SHP77 (cell line): ENCODE measurements at places on chromosomes 3 and 15.

GRCh38 chr3:14716591-14716990, 41.6 kb downstream of the C3orf20 start:
- DNase-seq, result no peak

GRCh38 chr3:133527081-133527715, 46.3 kb upstream of the CDV3 start:
- DNase-seq, result no peak

DNA sequence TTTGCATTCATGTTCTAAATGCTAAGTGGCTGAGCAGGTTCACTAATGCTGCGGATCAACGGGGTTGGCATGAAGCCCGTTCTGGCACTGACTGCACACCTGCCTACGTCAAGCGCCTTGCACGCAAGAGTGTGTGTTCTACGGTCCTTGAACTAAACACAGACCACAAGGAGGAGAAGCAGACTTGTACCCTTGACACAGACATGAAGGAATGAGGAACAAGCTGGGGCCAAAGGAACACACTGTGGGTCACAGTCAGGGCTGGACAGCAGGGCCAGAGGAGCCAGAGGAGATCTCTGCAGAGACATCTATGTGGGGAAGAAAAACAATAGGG, 48.0 kb upstream of the LDHAL6B start:
- DNase-seq, result peak; percentile 52

GRCh38 chr15:74468341-74469032, 7.5 kb upstream of the UBL7 start:
- DNase-seq, result no peak

DNA sequence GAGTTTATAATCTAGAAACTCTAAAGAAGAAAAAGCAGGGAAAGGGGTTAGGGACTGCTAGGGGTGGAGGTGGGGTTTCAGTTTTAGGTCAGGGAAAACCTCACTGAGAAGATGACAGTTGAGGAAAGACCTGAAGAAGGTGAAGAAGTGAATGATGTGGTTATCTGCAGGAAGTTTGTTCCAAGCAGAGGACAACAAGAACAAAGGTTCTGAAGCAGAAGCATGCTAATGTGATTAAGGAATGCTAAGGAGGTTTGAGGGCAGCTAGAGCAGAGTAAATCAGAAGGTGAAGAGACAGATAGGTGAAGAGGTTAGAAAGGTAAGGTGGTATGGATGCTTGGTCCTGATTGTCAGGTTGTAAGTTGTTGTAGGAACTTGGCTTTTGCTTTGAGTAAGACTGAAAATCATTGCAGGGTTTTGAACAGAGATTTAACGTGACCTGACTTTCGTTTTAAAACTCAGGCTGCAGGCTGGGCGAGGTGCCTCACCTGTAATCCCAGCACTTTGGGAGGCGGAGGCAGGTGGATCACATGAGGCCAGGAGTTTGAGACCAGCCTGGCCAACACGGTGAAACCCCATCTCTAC, 8.6 kb downstream of the OXSR1 start:
- DNase-seq, result no peak

DNA sequence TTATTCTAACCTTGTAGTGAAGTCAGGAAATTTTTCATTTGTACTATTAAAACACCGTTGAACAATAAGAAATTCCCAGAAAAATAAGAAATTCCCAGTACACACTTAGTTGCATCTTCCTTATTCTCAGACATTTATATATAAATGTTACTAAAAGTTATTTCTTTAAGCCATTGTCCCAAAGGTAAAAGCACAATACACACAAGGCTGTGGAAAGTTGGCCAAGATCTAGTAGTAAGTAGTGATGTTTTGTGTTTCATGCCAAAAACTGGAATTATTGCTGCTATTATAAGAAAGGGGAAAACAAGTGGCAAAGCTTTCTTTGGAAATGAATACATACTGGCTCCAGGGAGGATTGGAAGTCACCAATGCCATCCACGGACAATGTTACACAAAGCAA, 802.5 kb upstream of the DPPA4 start:
- no peak for DNase-seq

DNA sequence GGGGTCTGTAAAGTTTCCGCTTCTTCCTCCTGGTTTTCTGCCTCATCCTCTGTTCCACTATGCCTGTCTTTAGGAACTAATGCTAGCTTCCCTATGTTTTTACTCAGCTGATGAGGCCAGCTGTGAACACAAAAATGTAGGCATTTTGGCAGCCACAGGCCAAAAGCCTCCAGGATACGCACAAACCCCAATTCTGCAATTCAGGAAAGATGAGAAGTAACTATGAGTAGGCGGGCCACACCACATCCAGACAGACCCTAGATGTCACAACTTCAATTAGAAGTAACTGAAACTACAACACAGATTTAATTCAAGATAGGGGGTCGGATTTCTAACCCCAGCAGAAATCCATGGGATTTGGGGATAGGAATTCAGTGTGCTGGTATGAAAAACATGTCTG, 11.9 kb downstream of the CA12 start:
- DNase-seq, result no peak

DNA sequence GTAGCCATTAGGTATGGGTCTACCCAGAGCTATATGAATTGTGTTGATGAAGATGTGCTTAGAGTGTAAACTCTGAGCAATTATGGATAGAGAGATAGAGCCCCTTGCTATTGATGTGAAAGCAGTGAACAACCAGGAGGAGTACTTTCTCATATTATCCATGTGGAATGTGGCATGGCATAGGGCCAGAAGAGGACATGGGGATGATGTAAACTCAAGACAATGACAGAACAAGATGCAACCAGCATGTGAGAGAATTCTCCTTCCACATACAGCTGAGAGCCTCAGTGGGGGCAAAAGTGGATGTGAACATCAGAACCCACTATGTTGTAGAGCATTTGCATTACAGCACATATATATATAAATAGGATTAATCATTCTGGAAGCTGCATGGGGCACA, 36.4 kb upstream of the BNC1 start:
- DNase-seq, result no peak

DNA sequence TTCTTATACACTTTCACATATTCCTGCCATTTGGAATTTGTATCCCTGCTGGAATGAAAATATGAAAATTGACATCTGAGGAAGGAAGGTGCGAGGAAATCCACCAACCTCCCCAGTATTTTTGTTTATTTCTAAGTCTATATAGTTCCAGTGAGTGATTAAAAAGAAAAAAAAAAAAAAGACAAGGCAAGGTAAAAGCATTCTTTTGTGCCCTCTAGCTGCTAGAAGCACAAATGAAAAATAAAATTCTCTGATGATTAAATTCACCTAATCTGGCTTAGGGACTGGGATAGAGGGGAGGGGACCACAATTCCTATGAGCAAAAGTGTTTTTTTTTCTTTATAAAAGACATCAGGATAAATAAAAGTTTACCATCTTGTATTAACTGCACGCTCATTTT, 370.9 kb downstream of the NR2F2 start:
- DNase-seq, result no peak

DNA sequence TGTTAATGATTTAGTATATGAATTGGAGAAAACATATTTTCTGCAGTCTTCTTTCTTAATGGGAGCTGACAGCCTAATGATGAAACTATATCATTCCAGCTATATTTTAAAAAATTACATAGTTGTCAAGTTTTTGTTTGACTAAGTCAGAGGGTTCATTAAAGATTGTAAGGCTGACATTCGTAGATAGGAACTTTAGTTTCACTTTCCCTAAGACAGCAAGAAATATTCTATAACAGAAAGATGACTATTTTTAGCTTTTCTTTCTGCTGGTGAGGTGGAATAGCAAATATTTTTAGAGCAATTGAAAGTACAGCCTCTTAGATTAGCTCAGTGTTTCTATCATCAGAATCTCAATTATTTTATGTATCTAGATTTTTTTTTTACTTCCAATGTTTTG, 60.2 kb downstream of the PIAS1 start:
- DNase-seq, result no peak

GRCh38 chr15:38563723-38564519, 693 bp downstream of the RASGRP1 start:
- peak; percentile 8 for DNase-seq

DNA sequence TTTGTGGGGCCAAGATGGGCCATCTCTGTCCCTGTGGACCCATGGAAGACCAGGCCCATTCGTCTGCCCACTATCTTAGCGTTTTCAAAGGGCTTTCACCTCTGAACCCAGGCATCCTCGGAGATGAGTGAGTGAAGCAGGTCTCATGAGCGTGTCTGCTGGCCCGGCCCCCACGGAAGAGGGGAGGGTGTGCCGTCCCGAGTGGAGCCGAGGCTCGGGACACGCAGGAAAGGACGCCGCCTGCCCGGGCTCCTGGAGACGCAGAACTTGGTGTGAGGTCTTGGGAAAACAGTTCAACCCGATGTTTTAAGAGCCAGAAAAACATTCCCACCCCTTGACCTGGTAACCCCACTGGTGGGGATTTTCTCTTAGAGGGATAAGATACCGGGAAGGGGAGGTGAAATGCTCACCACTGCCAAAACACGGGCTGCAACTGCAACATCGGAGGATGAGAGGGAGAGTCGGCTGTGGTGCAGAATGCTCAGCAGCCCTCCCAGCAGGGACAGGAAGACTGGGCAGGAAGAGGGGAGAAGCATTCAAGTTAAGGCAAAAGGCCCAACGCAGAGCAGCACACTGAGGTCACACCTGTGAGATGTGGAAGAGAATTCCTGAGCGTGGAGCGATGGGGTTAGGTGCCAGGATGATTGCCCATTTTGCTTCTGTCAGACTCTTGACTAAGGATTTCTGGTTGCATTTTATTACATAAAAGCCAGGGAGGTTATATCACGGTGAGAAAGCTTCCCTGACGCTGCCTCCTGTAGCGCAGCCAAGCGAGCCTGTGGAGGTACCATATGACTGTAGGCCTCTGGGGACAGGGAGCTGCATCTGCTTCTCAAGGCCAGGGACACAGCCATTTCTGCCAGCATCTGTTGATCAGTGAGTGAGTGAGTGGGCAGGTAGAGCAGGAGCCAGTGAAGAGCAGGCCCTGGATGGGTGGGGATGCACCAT, 14.1 kb upstream of the STAB1 start:
- DNase-seq, result no peak

- no peak for DNase-seq
Observed at GRCh38 chr3:151879679-151880415, 6.4 kb downstream of the SUCNR1 start.

DNA sequence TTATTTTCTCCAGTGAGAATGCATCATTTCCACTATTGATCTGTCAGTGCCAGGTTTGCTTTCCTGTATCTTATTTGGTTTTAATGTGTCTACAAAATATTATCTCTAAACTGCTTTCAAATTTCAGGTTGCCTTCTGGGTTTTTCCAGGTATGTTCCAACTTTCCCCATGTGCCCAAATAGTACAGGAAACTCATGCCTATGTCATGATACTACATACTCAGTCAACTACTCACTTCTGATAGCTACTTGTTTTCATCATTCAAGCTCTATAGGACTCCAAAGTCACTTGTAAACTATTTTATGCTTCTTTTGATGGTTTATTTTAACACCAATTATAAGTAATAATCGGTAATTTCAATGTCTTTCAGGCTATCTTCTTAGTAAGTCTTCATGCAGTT, 134.8 kb upstream of the TTC14 start:
- DNase-seq, result no peak

- DNase-seq, result peak; percentile 35
Observed at GRCh38 chr3:142987080-142987700, 14.2 kb upstream of the U2SURP start.

- DNase-seq, result peak; percentile 38
Observed at GRCh38 chr15:73127302-73127936, 75.2 kb downstream of the NEO1 start.

GRCh38 chr15:82624008-82624407, 23.2 kb downstream of the CPEB1 start:
- DNase-seq, result no peak

DNA sequence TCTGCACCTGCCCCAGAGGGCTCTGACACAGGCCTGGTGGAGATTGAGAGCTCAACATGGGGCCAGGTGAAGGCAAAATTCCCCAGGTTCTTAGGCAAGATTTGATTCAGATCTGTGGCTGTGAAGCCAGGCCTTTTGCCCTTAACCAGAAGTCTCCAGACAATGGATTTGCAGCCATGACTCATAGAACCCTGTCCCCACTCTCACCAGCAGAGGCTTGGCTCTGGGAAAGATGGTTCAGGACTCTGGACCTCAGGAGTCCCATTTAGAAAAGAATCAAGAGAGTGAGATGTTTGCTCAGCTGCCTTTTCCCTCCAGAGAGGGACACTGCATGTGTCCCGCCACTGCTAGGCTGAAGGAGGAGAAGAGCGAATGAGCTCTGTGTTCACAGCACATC, 361.4 kb upstream of the ICE2 start:
- DNase-seq, result peak; percentile 89

DNA sequence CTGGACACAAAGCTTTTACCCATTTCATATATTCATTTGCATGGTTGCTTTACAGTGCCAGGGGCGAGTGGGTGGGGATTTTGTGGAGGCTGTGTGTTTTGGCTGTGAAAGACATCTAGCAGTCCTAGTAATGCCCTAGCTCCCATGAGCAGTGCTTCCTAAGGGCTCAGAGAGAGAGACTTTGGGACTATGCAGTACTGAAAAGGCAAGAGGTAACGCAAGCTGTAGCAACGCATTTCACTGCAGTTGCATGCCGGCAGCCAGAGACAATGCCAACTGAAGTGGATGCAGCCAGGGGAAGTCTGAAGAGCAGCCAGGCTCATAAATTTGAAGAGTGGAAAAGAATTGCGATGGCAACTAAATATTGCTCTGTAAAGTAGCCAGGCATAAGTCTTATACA, 27.4 kb upstream of the ATP10A start:
- DNase-seq, result no peak

DNA sequence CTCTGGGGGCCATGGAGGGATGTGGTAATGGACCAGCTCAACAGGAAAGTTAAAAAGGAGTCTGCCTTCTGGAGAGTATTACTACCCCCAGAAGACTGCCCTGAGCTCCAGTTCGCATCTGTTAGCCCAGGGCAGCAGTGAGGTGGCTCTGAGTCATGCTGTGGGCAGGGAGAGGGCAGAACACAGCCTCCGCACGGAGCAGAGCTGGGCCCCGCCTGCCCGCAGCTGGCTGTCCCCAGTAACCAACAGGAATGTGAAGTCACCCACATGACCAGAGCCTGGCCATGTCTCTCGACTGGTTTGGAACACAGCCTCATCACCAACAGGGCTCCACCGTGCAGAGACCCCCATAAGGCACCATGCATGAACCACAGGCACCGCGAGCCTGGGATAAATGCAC, 62.1 kb downstream of the CYFIP1 start:
- no peak for DNase-seq

DNA sequence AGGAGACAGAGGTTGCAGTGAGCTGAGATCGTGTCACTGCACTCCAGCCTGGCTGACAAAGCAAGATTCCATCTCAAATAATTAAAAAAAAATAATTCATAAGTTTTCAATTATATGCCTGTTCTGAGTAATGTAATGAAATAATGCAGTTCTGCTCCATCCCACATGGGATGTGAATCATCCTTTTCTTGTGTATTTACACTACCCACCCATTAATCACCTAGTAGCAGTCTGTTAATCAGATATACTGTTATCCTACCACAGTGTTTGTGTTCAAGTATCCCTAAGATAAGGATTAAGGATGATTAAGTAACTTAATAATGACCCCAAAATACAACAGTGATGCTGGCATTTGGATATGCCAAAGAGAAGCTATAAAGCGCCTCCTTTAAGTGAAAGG, 38.8 kb downstream of the PIGB start:
- DNase-seq, result no peak
